ENCODE measurements at places on chromosomes 6 and 20.
A peak's percentile ranks its signal among the peaks of the same experiment; 100 is the strongest.

DNA sequence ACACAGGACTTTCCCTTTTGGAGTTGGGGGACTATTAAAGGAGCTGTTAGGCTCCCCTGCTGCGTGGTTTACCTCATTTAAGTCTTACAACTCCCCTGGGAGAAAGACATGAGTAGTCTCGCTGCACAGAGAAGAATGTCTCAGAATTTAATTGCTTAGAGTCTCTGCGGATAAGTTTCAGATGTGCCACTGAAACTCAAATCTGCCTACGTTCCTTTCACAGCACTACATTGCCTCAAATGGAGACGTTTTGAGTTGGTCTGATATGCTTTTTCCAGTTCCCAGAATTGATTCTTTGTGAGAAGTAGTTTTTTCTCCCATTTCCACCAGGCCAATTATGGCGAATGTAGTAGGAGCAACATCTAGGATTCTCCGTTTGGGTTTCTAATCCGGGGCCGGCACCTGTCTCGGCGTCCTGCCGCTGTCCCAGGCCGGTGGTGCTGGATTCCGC, 532 bp upstream of the SLC35F1 start:
- DNase-seq, result no peak

- no peak for DNase-seq
Observed at GRCh38 chr20:43559147-43559987, 540 bp downstream of the SGK2 start.

DNA sequence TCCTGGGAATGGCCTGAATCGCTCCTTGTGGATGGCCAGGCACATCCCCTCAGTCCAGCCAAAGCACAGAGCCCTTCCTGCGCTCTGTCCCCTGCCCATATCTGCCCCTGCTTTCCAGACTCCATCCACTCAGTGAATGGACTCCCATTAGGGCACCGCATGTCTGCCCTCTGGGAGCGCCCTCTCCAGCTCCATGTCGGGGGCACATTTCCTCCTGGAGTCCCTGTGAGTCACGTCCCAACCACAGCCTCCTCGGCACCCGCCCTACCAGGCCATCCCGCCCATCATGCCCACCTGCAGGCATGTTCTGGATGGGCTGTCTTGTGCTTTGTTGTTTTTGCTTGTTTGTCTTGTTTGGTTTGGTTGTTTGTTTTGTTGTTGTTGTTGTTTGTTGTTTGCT, 96.8 kb downstream of the PSMB1 start:
- DNase-seq, result no peak

GRCh38 chr6:37218061-37218460, 39.5 kb upstream of the TBC1D22B start:
- peak; percentile 33 for DNase-seq

DNA sequence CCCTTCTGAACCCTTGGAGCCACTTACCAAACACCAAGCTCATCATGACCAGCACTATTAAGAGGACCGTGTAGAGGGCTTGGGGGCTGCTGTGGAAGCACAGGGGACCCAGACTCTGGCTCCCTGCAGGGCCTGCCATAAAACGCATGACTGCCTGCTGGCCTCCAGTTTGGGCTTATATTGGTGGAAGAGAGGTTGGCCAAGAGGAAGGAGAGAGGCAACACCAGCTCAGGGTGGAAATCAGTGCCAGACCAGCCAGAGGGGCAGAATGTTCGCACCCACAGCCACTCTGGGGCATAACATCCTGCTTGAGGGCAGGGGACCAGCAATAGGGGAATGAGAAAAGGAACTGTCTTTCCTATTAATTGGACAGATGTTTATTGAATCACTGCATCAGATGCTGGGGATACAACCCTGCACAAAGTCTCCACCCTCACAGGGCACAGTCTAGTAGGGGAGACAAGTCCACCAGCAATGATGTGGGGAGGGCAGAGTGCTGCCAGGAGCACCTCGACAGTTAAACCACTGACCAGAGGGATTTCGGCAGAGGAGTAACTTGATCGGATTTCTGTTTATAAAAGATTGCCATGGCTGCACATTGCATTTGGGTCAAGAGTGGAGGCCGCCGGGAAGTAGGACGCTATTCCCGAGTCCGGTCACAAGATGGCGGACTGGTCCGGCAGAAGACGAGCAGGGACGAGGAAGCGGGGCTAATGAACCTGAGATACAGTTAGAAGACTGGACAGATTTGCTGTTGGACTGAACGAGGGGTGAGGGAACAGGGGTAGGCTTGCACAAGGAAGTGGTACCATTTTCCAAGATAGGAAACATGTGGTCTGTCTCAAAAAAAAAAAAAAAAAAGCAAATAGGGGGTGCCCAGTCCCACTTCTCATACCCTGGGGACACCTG, at the start of gene LY6G5C:
Gene LY6G5C, minus strand, starts transcription at position 842 of the 909 bp plus-strand sequence. Its CDS starts 694 bp downstream, at position 148.
- DNase-seq, result peak; percentile 84

- no peak for DNase-seq
Observed at GRCh38 chr20:23569570-23569969, 1.3 kb upstream of the CST9L start.

- no peak for DNase-seq
Observed at GRCh38 chr6:34340906-34341480, 51.5 kb downstream of the NUDT3 start.

DNA sequence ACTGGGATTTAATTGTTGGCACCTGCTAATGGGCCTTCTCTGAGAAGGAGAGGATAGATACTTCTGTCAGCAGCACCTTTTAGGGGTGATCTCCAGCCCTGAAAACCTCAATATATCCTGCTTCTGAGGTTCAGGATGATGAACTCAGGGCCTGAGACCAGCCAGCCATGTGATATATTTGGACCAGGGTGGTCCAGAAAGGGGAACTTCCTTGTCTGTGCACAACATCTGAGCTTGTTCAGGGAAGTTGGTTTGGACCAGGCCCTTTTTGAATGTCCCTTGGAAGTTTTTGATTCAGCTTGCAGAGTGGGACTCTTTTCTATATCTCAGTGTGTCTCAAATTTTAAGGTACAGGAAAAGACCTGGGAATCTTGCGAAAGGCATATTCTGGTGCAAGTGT, 85.8 kb downstream of the GFRA4 start:
- DNase-seq, result no peak

DNA sequence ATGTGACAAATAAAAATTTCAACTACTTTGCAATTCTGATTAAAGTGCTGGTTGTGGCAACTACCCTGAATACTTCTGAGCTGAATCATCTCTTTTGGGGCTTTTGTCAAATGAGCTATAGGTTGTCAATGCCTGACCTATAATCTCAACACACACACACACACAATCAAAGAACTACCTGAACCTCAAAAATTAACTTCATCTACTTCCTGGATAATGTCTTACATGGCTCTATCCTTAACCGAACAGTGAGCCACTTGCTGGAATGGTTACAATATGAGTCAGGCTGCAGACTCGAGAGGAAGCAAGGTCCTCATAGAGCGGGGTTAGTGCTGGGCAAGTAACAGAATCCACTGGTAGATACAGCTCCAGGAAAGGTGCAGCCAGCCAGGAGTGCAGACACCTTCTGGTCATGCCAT, 70.6 kb upstream of the DST start:
- DNase-seq, result no peak

DNA sequence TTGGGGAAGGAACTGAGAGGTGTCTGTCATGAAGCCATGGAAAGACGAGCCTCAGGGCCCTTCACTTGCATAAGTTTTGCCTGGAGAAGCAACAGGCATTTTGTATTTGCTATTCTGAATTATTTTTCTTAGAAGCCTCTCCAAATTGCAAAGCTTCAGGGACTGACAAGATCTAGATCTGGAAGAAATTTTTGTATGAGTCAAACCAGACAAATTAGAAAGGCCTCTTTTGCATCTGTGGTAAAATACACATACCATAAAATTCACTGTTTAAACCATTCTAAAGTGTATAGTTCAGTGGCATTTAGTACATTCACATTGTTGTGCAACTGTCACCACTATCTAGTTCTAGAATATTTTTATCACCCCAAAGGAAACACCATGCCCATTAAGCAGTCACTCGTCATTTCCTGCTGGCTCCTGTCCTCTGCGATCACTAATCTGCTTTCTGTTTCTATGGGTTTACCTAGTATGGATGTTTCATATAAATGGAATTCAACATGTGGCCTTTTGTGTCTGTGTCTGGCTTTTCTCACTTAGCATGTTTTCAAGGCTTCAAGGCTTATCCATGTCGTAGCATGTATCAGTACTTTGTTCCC, 269.1 kb downstream of the PHF3 start:
- no peak for DNase-seq

DNA sequence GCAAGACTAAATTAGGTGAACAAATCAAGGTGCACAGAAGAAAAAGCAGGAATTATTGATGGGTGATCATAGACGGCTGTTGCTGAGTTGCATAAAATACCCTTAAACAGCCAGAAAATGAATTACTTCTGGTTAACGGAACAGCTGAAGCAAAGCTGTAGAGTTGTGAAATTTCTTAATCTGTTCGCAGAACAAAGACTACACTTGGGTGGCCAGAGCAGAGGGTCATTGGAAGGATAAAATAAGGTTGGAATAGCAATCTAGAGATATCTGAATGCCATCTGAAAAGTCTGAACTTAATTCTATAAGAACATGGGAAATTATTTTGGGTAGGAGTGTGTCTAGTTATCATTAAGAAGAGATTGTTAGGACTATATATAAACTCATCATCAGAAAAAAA, 339.1 kb upstream of the RSPO3 start:
- no peak for DNase-seq

DNA sequence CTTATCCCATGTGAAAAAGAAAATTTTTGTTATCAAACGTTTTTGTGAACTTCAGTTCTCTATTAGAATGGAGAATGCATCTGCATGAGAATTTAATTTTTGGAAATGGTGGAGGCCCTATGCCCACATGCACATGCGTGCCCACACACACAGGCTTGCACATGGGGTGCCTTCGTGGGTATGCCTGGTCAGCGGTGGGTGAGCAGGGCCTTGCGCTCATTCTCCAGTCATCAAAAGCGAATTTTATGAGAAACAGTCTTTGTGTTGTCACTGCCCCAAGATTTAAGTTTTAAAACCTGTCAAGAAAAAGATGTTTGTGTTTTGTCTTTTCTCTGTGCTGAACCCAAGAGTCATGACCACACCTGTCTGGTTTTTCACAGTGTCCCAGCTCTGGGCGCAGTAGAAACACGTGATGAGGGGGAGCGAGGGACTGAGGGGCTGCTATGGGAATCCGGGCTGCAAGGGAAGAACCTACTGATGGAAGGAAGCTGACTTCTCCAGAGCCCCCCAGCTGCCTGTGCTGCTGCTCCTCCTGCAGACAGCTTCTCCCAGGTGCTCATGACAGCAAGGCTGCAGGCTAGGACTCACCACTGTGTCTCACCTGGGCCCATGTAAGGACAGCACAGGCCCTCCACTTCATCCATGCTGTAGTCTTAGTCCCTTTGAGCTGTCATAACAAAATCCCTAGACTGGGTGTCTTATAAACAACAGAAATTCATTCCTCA, 153.6 kb downstream of the SYCP2 start:
- no peak for DNase-seq

GRCh38 chr6:151661928-151662327, 145.6 kb upstream of the ESR1 start:
- DNase-seq, result no peak
